ENCODE measurements at places on chromosomes 4 and X.
A peak's percentile ranks its signal among the peaks of the same experiment; 100 is the strongest.

- DNase-seq: no peak
Observed at GRCh38 chrX:71224098-71224708, 1.2 kb downstream of the GJB1 start.

- DNase-seq: no peak
Observed at GRCh38 chr4:2402048-2402842, 16.2 kb downstream of the ZFYVE28 start.

- no peak for DNase-seq
Observed at GRCh38 chr4:55598641-55599040, 6.6 kb upstream of the PDCL2 start.

DNA sequence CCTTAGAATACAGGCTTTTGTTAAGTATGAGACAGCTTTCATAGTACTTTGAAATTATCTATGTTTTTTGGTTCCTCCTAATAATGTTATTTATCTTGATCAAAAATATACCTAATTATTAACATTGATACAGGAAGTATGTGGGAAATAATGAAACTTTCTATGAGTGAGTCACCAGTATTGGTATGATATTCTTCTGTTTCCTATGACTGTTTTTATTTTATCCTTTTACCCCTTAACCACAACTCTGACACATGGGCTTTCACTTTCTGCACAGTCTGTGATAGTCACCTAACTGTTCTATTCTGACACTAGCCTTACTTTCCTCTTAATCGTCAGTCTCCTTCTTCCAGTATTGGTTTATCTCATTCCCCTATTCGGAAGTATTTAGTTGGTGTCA, 4.7 kb downstream of the THAP9 start:
- DNase-seq: no peak

- no peak for DNase-seq
Observed at GRCh38 chrX:39012621-39013111, 211.4 kb downstream of the MID1IP1 start.

GRCh38 chrX:81201671-81202455, at the start of the genes HMGN5 and SH3BGRL:
Gene HMGN5 (minus strand): TSS chrX:81201913. CDS start chrX:81121549, 80,364 bp downstream.
Gene SH3BGRL (plus strand): TSS chrX:81202102. CDS start chrX:81202201, 99 bp downstream.
- DNase-seq: peak; percentile 5

- DNase-seq: no peak
Observed at GRCh38 chr4:185589067-185589836, 53.9 kb upstream of the PDLIM3 start.

DNA sequence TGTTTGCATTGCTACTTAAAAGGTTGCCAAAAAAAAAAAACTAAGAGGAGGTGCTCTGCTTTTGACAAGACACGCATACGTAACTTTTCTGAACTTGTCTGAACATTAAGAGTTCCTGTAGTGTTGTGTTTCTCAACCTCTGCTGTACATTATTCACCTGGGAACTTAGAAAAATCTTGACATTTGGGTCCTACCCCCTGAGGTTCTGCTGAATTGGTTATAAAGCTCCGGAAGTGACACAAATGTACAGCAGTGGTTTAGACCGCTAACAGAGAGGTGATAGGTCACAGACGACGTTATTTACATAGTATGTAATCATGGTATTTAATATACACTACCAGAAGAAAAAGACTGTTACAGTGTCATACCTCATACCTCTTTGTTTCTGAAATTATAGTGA, 61.1 kb downstream of the CPEB2 start:
- no peak for DNase-seq

DNA sequence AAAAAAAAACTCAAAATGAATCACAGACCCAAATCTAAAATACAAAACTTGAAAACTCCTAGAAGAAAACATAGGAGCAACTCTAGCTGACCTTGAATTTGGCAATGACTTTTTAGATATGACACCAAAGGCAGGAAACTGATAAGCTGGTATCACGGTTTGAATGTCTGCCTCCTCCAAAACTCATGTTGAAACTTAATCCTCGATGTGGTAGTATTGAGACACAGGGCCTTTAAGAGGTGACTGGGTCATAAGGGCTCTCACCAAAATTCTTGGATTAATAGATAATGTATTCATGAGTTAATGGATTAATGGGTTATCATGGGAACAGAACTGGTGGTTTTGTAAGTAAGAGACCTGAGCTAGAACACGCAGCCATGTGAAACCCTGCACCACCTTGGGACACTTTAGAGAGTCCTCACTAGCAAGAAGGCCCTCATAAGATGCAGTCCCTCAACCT, 40.5 kb downstream of the FRYL start:
- DNase-seq: no peak

- DNase-seq: no peak
Observed at GRCh38 chr4:41722181-41722580, 26.3 kb downstream of the PHOX2B start.

- DNase-seq: no peak
Observed at GRCh38 chr4:2615821-2616220, 79.4 kb downstream of the FAM193A start.

- DNase-seq: no peak
Observed at GRCh38 chr4:124431653-124432192, 280.8 kb downstream of the ANKRD50 start.

DNA sequence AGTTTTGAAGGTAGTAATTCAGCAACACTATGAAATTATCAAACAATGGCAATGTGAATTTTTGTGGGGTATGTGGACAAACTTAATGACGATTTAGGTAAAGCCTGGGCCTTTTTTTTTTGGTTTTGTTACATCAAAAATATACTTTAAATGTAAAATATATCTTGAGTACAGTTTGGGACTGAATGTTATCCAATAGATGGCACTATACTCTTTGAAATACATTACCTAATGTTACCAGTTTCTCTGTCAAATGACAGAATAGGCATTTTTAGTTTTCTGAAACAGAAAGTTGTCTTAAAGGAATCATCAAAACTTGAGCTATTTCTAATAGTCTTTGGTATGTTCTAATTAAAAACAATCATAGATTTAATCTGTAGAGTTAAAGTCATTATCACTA, 1651.9 kb downstream of the C4orf33 start:
- DNase-seq: peak; percentile 0

GRCh38 chr4:169799260-169799659, 41.5 kb upstream of the HPF1 start:
- DNase-seq: no peak

DNA sequence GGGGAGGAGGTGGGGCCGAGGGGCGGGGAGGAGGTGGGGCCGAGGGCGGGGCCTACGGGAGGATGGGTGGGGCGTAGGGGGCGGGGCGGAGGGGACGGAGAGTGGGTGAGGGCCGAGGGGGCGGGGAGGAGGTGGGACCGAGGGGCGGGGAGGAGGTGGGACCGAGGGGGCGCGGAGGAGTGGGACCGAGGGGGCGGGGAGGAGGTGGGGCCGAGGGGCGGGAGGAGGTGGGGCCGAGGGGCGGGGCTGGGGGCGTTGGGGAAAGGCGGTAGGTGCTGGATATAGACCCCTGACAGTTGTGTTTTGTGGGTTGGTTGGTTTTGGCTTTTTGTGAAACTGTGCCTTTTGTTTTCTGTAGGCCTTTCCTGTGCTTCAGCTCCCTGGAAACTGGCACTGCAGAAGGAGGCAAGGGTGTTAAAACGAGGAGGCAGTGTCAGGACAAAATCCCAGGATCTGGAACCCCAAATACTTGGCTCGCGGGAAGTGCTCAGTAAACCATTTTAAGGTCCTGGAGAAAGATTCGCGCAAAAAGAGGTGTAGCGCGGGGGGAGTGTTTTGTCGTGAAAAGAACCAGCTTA, 580 bp upstream of the MMGT1 start:
- peak; percentile 81 for DNase-seq

DNA sequence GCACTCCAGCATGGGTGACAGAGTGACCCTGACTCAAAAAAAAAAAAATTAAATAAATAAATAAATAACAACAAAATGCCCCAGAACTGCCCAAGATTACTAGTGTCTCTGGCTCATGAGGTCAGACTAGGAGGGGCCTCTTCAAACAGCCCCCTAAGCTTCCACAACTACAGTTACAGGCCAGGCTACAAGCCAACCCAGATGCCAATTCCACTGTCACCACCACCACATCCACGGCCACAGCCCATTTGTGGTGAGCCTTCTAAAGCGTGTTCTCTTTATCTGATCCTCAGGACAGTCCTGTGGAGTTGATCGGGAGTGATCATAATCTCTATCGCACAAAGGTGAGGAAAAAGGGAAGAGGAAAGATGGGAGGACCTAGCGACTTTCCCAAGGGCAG, 36.6 kb downstream of the IGFBP7 start:
- DNase-seq: no peak

DNA sequence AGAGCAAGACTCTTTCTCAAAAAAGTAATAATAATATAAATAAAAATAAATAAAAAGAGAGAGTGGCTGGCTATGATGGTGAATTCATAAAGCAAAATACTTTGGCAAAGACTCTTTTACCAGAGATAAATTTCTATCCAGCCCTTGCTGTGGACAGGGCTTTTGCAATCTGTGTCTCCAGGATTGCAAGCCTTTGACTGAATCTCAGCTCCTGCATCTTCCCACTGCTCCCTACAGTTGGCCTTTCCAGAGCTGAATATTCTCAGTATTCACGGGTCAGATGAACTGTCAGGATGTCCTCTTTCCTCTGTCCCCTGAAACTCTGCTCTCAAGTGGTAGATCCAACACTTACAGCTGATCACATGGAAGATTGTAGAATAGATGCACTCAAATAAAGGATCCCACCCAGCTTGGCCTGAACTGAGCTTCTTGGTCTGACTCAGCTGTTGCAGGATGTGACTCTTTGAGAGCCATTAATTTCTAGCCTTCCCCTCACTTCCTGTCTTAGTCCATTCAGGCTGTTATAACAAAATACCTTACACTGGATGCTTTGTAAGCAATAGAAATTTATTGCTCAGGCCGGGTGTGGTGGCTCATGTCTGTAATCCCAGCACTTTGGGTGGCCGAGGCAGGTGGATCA, 123.4 kb upstream of the GUCY1A1 start:
- DNase-seq: no peak

- no peak for DNase-seq
Observed at GRCh38 chr4:19971829-19972228, 279.9 kb upstream of the SLIT2 start.

DNA sequence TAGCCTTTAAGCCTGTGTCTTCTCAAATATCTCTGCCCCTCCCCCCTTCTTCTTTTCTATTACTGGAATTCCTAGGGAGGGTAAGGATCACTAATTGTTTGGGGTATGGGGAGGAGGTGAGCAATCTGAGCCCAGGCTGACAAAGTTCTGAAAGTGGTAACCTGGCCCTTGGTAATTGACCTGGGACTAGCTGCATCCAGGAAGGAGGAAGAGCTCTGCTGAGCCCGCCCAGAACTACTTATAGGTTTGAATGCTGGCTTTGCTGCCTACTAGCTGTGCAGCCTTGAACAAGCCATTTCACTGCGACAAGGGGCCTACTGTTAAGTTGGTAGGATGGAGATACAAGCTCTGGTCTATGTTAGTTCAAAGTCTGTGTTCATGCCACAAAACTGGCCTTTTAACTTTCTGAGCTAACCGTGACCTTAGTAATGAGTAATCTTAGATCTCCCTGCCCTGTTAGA, 37.8 kb downstream of the DGKK start:
- no peak for DNase-seq

- DNase-seq: no peak
Observed at GRCh38 chr4:119281393-119281792, 40.5 kb downstream of the FABP2 start.

DNA sequence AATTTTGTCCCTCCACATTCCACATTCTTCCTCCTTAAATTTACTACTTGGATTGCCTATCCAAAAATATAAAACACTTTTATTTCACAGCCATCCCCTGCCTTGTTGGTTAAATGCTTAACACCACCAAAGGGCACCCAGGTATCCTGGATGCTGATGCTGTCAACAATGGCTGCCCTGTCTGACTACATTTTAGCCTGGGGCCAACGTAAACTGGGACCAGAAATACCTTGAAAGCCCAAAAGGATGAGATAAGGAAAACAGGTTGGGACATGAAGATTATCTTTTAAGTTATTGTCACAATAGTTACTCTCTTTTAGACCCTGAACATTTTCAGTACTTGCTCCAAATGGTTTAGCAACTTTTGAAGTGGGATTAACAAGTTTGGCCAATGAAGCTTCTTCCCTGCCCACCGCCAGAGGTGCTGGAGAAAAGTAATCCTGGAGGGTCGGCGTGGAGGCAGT, 775 bp upstream of the YIPF6 start:
- DNase-seq: no peak

GRCh38 chr4:104188301-104188700, 306.4 kb downstream of the CXXC4 start:
- no peak for DNase-seq

DNA sequence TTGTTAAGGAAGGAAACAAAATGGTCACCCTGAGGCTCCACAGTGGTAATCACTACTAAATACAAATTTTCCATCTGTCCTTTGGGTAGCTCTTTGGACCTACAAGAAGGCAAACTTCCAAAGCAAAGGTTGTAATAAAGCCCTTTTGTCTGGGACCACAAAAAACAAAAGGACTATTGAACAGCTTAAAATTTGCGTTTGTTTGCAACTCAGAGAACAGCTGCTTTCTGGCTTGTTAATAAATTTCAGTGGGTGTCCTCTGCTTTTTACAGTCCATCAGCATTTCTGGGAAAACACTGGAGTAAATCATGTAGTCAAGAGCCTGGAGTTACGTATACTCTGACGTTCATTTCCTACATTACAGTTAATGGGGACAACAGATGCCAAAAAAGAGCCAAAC, 439.7 kb upstream of the DIAPH2 start:
- DNase-seq: no peak

DNA sequence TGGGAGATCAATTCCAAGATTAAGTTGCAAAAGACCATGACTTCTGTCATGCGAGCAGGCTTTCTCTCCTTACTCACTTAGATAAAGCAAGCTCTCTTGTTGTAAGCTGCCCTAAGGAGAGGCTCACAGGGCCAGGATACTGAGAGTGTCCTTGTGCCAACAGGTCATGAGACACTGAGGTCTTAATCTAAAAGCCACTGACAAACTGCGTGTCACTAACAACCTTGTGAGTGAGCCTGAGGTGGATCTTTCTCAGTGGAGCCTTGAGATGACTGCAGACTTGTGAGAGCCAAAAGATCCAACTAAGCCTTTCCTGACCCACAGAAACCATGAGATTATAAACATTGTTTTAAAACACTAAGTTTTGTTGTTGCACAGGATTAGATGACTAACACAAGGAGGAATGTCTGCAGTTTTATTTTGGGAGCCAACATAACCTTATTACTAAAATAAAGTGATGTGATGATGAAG, 170.5 kb downstream of the SLC39A8 start:
- no peak for DNase-seq

GRCh38 chr4:8598391-8599090, 6.0 kb downstream of the CPZ start:
- no peak for DNase-seq

GRCh38 chr4:86302830-86303229, 57.0 kb downstream of the MAPK10 start:
- DNase-seq: no peak

DNA sequence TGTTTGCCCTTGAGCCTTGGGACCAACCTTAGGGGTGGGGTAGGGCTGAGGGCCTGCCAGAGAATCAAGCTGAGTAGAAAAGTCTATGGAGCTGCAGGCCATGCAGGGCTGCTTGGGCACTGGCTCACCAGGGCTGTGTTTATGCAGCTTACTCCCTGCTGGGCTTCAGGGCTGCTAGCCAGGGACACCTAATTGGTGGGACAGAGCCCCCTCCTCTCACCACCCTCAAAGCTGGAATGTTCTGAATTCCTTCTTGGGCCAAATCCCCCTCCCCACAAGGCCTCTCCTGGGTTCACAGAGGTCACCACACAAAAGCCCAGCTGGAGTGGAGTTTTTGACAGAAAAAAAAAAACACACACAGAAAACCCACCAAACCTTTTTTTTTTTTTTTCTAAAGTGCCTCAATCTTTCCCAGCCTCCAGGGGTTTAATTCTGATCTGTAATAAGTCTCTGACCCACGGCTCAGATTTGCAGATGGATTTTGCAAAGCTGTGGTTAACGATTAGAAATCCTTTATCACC, at the start of gene CLDN2:
Gene CLDN2, plus strand, starts transcription at position 471 of the 521 bp plus-strand sequence. CDS start 7,827 bp downstream, outside the sequence.
- no peak for DNase-seq
